ENCODE measurements at places on chromosomes 4 and X. TPM values are rescaled to one million over a fixed set of nuclear protein-coding genes. Genes with fewer than 3 reads are reported as not detected.
A peak's percentile ranks its signal among the peaks of the same experiment; 100 is the strongest.

SLC10A3 gene
- 11.8 TPM for total RNA-seq

- H3K27me3 ChIP-seq = no peaks in the 10 kb centered on the region
- DNase-seq = no peak
- H3K27ac ChIP-seq = no peak overlapping the region
- no peak overlapping the region for H3K4me3 ChIP-seq
- no peaks in the 10 kb centered on the region for H3K36me3 ChIP-seq
Observed at GRCh38 chr4:130395871-130396270, 1299.9 kb downstream of the C4orf33 start.

DNA sequence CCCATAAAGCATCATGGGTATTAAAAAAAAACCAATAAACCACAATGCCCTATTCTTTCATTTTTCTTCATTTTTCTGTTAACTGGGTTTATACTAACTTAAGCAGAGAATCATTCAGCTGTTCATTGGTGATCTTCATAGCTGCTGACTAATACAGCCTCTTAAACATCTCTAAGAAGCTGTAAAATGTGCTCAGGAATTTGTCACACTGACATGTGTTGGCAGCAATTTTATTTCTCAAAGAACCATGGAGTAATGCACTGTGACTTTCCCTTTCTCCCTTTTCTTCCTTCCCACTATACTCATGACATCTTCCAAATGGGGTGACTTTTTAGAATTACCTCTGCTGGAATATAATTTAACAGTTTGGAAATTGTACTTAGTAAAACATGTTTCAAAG is 315.4 kb downstream of the ANTXR2 start:
- H3K27ac ChIP-seq = no peak overlapping the region
- H3K27me3 ChIP-seq = no peaks in the 10 kb centered on the region
- no peak overlapping the region for H3K4me3 ChIP-seq
- H3K4me1 ChIP-seq = no peaks in the 10 kb centered on the region
- no peak for DNase-seq

DNA sequence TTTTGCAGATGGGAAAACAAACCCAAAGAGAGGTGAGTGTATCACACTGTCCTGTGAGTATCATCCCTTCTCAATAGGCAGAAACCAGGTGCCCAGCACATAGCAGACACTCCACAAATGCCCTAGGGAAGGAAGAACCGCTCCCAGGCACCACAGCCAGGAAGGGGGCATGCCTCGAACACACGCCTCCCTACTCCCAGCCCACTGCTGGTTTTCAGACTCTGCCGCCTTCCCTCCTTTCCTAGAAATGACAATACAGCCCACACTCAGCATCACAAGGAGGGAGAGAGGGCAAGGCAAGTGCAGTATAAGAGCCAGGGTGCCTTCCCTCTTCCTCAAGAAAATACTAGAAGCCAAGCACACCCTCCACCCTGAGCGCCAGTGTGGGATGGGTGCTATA is 16.2 kb downstream of the JAKMIP1 start:
- no peaks in the 10 kb centered on the region for H3K27me3 ChIP-seq
- no peaks in the 10 kb centered on the region for H3K4me1 ChIP-seq
- no peak overlapping the region for H3K27ac ChIP-seq
- H3K36me3 ChIP-seq = no peaks in the 10 kb centered on the region

EPGN gene
- total RNA-seq = not detected

GRCh38 chr4:18930487-18930886 is 908.9 kb upstream of the LCORL start:
- no peak overlapping the region for H3K27ac ChIP-seq
- no peak for DNase-seq
- no peaks in the 10 kb centered on the region for H3K36me3 ChIP-seq
- H3K4me3 ChIP-seq = no peak overlapping the region

DNA sequence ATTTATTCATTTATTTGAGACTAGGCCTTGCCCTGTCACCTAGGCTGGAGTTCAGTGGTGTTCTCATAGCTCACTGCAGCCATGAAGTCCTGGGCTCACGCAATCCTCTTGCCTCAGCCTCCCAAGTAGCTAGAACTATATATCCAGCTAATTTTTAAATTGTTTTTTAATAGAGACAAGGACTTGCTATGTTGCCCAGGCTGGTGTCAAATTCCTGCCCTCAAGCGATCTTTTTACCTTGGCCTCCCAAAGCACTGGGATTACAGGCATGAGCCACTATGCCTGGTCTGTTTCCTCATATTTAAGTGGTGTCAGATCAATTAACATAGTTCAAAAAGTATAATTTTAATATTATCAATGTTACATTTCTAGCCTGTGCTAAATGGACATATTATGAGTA is 68.5 kb downstream of the AFF1 start:
- H3K4me1 ChIP-seq = peaks cover 50% of the 10 kb centered on the region
- H3K4me3 ChIP-seq = no peak overlapping the region
- DNase-seq = no peak
- no peak overlapping the region for H3K27ac ChIP-seq
- no peaks in the 10 kb centered on the region for H3K27me3 ChIP-seq

- H3K36me3 ChIP-seq = no peaks in the 10 kb centered on the region
- H3K27ac ChIP-seq = no peak overlapping the region
- H3K4me1 ChIP-seq = no peaks in the 10 kb centered on the region
- H3K4me3 ChIP-seq = no peak overlapping the region
- no peak for DNase-seq
Observed at GRCh38 chr4:75653845-75654503, 19.2 kb downstream of the G3BP2 start.

HS3ST1 gene
- 0.11 TPM for total RNA-seq

GRCh38 chr4:100797791-100798190 is 280.0 kb upstream of the EMCN start:
- H3K4me3 ChIP-seq = no peak overlapping the region
- no peaks in the 10 kb centered on the region for H3K36me3 ChIP-seq
- H3K4me1 ChIP-seq = no peaks in the 10 kb centered on the region
- no peaks in the 10 kb centered on the region for H3K27me3 ChIP-seq
- no peak overlapping the region for H3K27ac ChIP-seq

GATA1 gene
- not detected for total RNA-seq

GRCh38 chr4:97073194-97073593 is 1070.1 kb downstream of the STPG2 start:
- H3K27me3 ChIP-seq = no peaks in the 10 kb centered on the region
- H3K36me3 ChIP-seq = no peaks in the 10 kb centered on the region
- no peaks in the 10 kb centered on the region for H3K4me1 ChIP-seq

DNA sequence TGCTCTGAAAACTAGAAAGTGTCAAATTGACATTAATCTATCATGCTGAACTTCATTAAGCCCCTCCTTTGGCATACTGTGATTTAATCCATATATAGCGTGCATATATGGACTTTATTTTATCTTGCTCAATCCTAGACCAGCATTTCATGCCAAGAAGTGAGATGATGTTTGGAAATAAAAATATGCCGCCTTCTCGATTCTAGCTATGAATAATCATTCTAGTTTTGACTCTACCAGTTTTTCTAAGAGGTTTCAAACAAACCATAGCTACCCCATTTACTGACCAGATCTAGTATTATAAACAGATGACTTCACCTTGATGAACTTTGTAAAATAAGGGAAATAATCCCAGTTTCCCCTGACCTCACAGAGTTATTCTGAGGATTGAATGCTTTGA is 95.0 kb downstream of the ARX start:
- H3K4me1 ChIP-seq = no peaks in the 10 kb centered on the region
- no peak for DNase-seq
- H3K36me3 ChIP-seq = no peaks in the 10 kb centered on the region
- H3K27me3 ChIP-seq = no peaks in the 10 kb centered on the region

DNA sequence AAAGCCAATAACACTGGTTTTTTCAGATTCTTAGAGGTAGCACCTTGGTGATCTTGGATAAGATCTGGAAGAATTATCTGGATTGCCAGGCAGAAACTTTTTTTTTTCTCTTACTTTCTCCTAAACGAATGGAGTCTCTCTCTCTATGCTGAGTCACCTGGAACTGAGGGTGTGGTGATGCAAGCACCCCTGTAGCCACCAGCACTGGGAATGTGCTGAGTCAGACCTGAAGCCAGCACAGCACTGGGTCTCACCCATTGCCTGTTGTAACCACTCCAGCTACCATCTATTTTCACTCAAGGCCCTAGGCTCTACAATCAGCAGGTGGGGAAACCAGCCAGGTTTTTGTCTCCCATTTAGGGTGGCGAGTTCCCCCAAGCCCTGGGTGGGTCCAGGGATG is 923.8 kb downstream of the RAPGEF2 start:
- DNase-seq = no peak
- no peak overlapping the region for H3K4me3 ChIP-seq
- H3K36me3 ChIP-seq = no peaks in the 10 kb centered on the region

DNA sequence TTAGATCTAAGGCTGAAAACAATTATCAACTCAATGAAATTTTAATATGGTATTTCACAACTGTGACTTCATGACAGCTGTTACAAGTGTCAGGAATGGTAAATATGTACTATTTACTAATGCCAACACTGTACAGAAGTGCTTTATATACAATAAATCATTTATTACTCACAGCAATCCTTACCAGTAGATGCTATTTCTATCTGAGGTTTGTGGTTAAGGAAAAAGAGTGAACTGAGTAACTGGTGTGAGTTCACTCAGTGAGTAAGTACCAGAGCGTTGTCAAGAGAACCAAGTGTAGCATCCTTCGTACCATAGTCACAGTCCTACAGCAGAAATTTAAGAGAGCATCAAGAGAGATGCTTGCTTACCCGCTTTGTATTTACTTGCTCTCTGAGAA is 23.3 kb downstream of the MTHFD2L start:
- H3K27ac ChIP-seq = no peak overlapping the region
- H3K36me3 ChIP-seq = no peaks in the 10 kb centered on the region
- H3K27me3 ChIP-seq = no peaks in the 10 kb centered on the region
- no peak for DNase-seq

GRCh38 chr4:27720010-27720766 is 859.5 kb downstream of the STIM2 start:
- no peak overlapping the region for H3K4me3 ChIP-seq
- no peaks in the 10 kb centered on the region for H3K27me3 ChIP-seq
- no peak overlapping the region for H3K27ac ChIP-seq
- H3K4me1 ChIP-seq = no peaks in the 10 kb centered on the region

PABPC4L gene
- total RNA-seq = not detected

DNA sequence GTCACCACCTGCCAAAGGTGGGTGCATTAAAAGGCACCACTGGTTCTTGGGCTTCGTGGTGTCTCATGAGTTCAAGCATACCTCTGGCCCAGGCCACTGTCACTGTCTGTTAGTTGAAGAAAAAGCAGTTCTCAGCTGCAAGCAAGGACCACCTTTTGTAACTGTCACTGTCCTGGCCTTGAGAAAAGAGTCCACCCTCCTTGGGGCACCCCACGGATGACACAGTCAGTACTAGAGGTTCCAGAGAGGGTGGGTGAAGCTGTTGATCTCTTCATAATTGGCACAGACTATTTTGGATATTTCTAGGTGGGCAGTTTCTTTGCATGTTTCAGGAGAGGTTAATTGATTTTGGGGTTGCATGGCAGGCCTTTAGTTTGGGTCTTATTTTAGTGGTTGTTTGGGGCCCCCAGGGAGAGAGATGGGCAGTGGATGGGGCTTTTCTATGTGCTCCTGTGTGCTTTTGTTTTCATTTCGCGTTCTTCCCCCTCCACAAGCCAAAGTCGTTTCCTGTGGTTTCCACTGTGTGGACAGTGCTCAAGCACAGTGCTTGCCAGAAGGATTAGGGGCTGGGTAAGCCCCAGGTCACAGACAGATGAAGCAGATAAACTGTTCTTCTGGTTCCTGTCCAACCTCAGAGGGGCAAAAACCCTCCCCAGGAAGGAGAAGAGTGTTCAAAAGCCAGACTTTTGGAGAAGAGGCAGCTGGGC is 156.2 kb upstream of the PPP1R2C start:
- H3K27ac ChIP-seq = no peak overlapping the region
- H3K4me3 ChIP-seq = no peak overlapping the region
- no peaks in the 10 kb centered on the region for H3K36me3 ChIP-seq
- no peak for DNase-seq

DNA sequence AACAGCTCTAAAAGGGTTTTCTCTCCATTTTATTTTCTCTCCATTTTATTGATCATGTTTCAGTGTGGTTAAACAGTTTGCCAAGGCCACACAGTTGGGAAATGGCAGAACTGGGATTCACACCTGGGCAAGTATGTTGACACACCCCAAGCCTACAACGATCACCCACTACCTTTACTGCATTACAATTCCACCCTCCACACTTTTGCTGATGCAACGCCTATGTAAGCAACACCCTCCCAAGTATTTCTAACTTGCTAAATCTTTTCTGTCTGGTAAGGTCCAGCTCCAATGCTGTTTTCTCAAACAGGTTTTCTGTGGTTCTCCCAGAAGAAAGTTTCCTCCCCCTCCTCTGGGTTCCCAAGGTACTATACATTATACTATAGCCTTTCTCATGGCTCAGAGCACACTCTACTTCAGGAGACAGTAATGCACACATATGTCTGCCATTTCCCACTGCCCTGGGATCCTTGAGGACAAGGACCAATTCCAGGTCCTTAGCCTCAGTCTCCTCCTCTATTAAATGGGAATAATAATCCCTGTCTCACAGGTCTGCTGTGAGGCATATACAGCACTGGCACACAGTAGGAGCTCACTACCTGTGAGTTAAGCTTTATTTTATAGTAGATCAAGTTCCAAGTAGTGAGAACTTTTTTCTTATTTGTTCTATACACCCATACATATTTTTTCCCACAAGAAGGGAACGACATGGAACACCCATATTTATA is 27.9 kb downstream of the IQSEC2 start:
- no peaks in the 10 kb centered on the region for H3K27me3 ChIP-seq
- no peak for DNase-seq
- H3K4me1 ChIP-seq = no peaks in the 10 kb centered on the region

DNA sequence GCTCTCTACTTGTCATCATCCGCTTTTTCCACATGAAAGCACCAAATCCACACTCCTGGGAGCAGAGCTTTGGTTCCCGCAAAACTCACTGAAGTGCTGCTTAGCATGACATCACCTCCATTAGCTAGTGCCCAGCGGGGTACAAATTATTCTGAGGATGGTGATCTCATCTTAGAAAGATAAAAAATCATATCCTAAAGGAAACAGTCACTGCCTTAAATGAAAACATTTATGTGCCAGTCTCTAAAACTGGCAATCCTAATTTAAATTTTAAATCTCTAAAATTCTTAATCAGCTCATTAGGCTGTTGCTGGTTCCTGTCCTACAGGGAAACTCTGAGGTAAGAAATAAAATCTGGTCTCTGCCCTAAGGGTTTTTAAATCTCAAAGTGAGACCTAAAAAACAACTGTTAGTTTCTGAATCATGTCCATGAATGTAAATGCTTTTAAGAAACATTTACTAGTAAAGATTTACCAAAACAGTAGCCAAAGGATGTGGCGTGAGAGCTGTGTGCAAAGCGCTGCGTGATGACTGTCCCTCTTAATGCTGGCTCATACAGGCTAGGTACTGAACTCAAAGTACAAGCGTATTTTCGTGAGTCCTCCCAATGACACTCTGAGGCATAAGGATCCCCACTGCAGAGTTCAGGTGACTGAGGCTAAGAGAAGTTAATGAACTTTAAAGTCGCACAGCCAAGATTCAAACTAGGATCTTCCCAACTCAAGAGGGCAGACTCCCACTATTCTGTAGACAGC is 4.5 kb downstream of the CASP3 start:
- H3K27ac ChIP-seq = peak overlapping the region; percentile 96
- no peak for DNase-seq

DNA sequence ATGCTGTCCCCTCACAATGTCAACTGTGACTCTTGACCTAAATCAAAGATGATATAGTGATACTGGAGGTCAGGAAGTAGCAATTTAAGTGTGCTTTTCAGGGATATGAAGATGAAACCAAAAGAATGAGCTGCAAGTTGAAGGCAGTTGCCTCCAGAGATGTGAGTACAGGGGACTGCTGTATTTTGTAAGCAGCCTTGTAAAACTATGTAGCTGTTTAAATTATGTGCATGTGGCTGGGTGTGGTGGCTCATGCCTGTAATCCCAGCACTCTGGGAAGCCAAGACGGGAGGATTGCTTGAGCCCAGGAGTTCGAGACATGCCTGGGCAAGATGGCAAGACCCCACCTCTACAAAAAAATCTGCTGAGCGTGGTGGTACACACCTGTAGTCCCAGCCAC is 15.1 kb upstream of the TNIP2 start:
- no peak overlapping the region for H3K4me3 ChIP-seq
- no peaks in the 10 kb centered on the region for H3K4me1 ChIP-seq
- H3K36me3 ChIP-seq = no peaks in the 10 kb centered on the region
- no peak for DNase-seq

All from gastrocnemius medialis (tissue), 4 donors.